Caudate nucleus (tissue), 63 donors: ENCODE measurements at places on chromosomes 11 and 22.

- DNase-seq = no peak
Measured at GRCh38 chr22:49107561-49107960, 720.1 kb downstream of the BRD1 start.

DNA sequence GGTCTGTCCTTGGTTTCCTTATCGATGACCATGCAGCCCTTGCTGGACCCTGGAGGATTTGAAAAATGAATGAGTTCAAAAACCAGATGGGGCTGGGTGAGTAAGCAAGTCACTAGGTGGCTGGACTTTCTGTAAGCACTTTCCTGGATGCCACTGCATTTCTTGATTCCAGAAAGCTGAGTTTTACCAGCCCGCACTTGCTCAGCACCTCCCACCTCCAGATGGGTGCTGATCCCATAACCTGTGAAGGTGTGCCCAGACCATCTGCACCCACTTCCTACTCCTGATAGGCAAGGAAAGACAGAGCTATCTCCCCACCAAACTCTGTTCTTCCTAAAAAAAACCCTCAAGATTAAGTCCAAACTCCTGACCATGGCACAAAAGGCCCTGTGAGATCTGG lies 21.1 kb downstream of the ASCC2 start:
- DNase-seq = no peak

DNA sequence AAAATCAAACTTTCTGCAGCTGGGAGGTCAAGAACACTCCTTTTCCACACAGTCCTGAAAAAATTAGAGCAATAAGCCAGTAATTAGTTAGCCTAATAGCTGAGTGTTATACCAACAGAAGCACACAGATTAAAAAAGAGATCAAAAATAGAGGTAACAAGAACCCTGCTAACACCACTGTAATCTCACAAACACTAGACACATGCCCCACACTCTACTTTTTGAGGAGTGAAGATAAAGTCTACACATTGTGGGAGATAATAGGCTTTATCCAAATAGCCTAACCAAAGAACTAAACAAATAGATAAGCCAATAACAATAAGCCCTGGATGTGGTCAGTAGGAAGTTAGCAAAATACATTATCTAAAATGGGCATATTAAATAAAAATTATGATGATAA lies 372.7 kb upstream of the ANO5 start:
- no peak for DNase-seq

DNA sequence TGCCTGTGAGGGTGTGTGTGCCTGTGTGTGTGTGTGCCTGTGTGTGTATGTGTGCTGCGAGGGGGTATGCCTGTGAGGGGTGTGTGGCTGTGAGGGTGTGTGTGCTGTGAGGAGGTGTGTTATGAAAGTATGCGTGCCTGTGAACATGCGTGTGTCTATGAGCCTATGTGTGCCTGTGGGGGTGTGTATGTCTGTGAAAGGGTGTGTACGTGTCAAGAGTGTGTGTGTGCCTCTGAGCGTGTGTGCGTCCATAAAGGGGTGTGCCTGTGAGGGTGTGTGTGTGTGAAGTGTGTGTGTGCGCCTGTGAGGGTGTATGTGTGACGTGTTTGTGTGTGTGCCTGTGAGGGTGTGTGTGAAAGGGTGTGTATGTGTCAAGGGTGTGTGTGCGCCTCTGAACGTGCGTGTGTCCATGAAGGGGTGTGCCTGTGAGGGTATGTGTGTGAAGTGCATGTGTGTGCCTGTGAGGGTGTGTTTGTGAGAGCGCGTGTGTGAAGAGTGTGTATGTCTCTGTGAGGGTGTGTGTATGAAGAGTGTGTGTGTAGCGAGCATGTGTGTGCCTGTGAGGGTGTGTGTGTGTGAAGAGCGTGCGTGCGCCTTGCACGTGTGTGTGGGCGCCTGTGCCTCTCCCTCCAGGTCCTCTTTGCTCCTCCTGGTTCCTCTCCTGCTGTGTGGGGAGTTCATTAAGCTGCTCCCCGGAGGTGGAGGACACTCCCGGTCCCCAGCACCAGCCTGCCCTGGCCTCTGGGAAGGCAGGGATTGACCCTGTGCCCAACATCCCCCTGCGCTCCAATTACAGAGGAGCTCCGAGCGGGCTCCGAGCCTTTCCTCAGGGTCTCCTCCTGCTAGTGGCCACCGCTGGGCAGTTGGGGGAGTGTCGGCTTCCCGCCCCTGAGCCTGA lies 53.3 kb downstream of the CACNA1I start:
- no peak for DNase-seq

GRCh38 chr11:76592025-76592914 lies 78.3 kb downstream of the LRRC32 start:
- no peak for DNase-seq

DNA sequence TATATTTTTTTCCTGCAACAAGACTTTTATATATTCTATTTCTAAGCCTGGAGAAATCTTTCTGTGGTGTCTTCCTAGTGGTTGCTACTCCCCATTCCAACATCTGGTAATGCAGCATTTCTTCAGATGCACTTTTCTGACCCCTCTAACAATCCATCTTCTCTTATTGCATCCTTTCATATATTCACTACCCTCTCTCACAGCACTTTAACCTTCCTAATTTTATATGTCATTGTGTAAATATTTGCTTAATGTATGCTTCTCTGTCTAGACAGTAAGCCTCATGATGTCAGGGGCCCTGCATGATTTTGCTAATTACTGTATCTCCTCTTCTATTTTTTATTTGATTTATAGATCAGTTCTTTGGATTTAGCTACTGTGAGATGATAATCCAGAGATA lies 701.6 kb downstream of the KCNA4 start:
- DNase-seq = no peak

DNA sequence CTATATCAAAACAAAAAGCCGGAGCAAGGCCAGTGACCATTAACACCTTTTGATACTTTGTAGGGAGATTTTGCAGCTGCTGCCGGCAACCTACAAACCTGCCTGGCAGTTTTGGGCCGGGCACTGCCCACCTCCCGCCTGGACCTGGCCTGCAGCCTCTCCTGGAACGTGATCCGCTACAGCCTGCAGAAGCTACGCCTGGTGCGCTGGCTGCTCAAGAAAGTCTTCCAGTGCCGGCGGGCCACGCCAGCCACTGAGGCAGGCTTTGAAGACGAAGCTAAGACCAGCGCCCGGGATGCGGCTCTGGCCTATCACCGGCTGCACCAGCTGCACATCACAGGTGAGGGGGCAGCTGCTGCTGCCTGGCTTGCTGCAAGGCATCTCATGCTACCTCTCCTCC lies 34.2 kb downstream of the SHISA8 start:
- no peak for DNase-seq

- DNase-seq = no peak
Measured at GRCh38 chr11:84854498-84854880, 772.7 kb downstream of the DLG2 start.

- no peak for DNase-seq
Measured at GRCh38 chr11:125410091-125410490, 86.0 kb downstream of the FEZ1 start.

DNA sequence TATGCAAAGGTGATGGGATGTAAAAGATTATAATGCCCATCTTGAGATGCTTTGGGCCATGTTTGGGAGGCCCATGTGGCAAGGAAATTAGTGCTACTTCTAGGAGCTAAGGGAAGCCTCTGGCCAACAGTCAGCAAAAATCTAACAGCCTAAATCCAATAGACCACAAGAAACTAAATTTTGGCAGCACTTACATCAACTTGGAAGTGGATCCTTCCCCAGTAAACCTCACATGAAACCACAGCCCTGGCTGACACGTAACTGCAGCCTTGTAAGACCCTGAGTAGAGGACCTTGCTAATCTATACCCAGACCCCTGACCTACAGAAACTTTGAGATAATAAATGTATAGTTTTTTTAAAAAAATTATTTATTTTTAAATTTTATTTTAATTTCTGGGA lies 13.1 kb upstream of the GRK3 start:
- no peak for DNase-seq

DNA sequence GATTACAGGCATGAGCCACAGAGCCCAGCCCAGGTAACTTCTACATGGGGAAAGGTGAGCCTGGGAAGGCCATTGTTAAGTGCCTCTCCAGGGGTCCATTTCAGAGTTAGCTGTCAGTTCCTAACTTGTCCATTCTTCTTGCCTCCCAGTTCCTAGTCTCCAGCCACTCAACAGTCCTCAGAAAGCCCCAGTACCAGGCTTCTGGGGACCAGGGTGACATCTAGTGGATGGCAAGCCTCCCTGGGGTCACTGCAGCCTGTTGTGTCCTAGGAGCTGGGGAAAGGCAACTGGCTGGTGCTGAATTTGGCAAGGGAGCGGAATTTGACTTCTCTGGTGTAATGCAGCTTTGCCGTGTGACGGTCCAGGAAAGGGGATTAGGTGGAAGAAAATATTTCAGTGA lies 2.1 kb downstream of the LGALS12 start:
- DNase-seq = peak; percentile 59

DNA sequence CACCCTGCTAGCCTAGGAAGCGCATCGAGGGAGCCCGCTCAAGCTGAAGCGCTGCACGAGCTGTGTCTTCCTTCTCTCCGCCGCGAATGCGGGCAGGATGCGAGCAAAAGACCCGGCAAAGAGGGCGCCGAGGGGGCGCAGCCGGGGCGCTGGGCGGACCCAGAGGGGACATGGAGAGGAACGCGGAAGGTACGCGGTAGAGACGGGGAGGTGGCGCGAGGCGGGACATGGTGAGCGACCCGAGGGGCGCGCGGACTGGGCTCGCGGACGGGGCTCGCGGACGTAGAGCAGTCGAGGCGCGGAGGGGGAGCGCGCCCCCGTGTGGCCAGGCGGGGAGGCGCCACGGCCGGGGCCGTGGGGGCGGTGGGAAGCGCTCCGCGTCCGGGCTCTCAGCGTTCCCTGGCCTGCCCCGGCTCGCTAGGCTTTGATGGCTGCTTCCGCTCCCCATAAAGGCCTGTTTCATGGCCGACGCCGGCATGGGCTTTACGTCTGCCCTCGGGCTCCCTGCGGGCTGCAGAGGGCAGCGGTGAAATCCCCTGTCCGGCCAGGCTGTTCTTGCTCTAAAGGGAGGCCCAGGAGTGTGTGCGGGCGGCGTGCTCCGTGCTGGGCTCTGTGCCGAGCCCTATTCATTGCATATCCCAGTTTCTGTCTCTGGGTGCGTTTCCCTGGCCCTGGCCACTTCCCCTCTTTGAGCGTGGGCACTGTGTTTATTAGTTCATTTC lies 31.2 kb upstream of the TRIM29 start:
- DNase-seq = no peak

- DNase-seq = no peak
Measured at GRCh38 chr22:20517422-20517821, 10.0 kb downstream of the MED15 start.

DNA sequence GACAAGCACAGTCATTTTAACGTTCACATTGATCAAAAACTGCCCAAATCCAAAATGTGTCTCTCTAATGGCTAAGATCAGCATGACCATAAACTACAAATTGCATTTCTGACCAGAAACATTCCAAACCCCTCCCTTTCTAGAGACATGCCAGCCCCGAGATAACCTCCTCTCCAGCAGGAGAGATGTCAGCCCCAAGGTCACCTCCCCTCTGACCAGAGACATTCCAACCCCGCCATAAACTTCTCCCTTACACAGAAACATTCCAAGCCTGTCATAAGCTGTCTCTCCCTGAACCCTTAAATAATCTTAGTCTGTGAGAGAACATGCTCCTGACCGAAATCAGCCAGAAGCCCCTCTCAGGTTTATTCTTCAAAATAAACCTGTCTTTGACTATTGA lies 6.6 kb upstream of the EXT2 start:
- no peak for DNase-seq

- no peak for DNase-seq
Measured at GRCh38 chr11:35030716-35031213, 108.2 kb upstream of the CD44 start.

DNA sequence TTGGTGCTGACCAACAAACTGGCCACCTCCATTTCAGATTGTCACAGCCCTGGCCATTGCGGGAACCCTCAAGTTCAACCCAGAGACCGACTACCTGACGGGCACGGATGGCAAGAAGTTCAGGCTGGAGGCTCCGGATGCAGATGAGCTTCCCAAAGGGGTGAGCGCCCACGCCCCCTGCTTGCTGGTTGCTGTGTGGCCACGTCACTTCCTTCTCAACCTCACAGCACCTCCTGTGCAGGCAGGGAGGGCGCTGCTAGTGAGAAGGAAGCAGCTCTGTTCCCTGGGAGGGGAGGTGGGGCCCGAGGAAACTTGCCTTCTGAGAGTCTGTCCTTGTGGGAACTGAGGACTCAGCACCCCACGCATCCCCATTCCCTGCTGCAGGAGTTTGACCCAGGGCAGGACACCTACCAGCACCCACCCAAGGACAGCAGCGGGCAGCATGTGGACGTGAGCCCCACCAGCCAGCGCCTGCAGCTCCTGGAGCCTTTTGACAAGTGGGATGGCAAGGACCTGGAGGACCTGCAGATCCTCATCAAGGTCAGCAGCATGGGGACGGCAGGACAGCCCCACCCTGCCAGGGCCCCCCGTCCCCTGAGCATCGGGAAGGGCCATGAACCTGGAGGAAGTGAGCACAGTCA lies 19.3 kb downstream of the POLR3H start:
- DNase-seq = peak; percentile 51

DNA sequence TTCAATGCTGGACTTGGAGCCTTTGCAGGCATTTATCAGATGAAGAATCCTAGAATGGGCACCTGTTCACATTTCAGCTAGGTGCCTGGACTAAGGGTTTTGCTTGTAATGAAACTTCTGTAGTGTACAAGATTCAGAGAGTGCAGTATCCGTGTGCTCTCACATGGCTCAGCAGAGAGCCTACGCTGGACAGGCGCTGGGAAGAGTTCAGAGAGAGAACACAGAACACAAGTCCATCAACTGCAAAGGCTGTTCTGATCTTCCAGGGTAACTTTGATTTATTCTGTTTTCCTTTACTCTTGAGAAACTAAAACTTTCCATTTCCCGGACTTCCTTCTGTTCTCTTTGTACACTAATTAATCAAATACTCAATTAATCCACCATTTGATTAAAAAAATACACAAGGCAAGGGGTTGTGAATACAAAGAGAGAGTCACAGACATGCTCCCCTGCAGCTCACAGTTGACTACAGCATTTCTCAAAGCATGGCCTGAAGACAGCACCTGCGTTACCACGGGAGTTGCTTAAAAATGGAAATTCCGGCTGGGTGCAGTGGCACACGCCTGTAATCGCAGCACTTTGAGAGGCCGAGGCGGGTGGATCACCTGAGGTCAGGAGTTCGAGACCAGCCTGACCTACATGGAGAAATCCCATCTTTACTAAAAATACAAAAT lies 393.7 kb downstream of the LARGE1 start:
- no peak for DNase-seq

GRCh38 chr11:75144716-75145014 lies 6.2 kb upstream of the SLCO2B1 start:
- no peak for DNase-seq

DNA sequence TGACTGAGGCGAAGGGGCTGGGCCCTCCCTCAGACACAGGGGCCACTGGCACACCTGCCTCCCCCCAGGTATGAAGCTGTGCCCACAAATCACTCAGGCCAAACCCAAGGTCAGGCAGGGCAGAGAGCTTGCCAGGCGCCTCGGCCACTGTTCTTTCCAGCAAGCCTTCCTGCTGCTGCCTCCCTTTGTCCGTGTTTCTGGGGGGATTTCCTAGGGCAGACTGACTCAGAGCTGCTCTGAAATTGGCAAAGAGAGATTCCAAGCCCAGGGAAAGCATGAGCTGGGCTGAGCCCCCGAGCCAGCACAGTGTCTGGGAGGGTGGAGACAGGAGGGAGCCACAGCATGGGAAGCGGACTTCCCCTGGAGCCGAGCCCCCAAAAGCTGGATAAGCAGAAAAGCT lies 33.2 kb downstream of the PPP2R1B start:
- no peak for DNase-seq
